CD4-positive, CD25-positive, alpha-beta regulatory T cell (primary cell): ENCODE measurements at places on chromosomes 6 and 20. TPM values are rescaled to one million over a fixed set of nuclear protein-coding genes. Genes with fewer than 3 reads are reported as not detected.
A peak's percentile ranks its signal among the peaks of the same experiment; 100 is the strongest.

COQ3 gene
- total RNA-seq = 1.4 TPM

OR2B6 gene
- not detected for total RNA-seq

SYNE1 gene
- 166 TPM for total RNA-seq

LAMP5 gene
- total RNA-seq = not detected

TRIM15 gene
- total RNA-seq = not detected

OPN5 gene
- not detected for total RNA-seq

NAPB gene
- total RNA-seq = 10.6 TPM

GJA10 gene
- not detected for total RNA-seq

HS3ST5 gene
- not detected for total RNA-seq

DNA sequence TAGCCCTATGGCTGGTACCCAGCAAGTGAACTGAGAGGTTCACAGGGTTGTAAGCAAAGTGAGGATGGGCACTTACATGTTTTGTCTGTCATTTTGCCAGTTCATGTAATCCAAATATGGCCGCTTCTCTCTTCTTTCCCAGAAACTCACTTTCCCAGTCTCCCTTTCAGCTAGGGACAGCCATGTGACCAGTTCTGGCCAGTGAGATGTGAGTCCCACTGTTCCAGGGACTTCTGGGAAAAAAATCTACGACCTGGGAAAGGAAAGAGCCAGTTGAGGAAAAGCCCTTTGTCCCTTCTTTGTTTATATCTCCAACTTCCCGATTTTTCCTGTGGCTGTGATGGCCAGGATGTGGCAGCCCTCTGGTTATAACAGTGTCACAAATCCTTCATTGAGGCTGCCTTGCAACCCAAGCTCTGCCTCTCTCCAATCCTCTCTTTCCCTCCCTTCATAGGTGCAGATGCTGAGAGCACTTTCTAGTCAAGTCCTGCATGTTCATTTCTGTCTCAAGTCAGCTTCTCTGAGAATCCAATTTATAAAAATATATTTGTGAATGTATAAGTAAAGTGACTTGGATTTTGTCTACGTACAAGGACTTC, 148.6 kb upstream of the ZFP64 start:
- no peak overlapping the region for H3K4me3 ChIP-seq
- H3K27ac ChIP-seq = no peak overlapping the region
- no peak for DNase-seq
- no peaks in the 10 kb centered on the region for H3K4me1 ChIP-seq

DNA sequence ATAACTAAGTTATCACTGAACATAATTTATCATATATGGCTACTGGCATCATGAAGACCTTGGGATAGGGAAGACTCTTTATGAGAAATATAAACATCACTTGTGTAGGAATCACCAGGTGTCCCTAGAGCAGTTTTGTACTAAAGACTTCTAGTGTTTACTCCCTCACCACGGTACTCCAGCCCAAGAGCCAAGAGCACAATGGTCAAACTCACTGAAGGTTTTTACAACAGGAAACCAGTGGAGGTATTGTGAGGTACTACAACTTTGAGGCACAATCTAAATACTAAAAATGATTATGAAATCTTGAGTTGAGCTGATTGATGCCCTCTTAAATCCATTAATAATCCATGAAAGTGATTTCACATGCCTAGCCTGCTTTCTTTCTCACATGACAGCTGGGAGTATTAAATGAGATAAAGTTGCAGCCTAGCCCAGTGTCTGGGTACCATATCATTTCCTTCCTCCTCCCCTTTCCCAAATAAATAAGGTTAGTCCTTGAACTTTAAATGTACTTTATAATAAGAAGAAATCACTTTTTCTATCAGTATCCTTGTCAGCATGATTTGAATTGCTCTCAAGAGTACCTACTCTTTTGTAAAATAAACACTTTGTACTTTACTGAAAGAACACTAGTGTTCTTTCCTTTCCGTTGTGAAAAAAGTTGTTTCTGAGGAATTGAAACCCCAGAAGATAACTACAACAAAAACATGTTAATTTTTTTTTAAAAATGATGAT, 26.5 kb downstream of the GLO1 start:
- no peak for DNase-seq
- H3K27ac ChIP-seq = no peak overlapping the region
- H3K36me3 ChIP-seq = peaks cover 26% of the 10 kb centered on the region
- no peaks in the 10 kb centered on the region for H3K27me3 ChIP-seq
- no peaks in the 10 kb centered on the region for H3K4me1 ChIP-seq
- no peak overlapping the region for H3K4me3 ChIP-seq

DNA sequence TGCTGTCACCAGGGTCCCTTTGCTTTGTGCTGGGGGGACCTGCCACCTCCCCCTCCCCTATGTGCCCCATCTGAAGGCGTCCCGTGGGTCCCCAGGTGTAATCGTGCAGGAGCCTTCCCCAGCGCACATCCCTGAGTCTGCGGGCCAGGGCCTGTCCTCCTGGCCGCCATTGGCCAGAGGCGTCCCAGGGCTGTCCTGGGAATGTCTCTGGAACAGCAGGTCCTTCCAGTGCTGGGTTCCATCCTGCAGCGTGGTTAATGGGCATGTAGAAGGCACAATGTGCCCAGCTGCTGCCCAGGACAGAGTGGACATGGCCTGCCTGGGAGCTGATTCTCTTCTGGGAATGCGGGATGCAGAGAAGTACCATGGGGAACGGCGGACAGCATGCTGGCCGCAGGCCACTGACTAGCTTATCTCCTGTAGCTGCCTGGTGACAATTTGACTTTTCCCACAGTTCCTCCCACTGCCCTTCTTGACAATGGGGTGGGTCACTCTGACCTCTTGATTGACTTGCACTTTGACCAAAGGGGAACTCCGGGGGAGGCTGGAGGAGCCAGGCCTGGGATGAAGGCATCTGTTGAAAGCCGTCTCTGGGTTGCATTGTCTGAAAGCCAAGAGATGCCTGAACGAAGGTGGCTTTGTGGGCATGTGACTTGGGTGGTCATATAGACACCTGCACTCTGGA, 64.0 kb downstream of the CTCFL start:
- H3K27me3 ChIP-seq = no peaks in the 10 kb centered on the region
- no peak overlapping the region for H3K27ac ChIP-seq
- DNase-seq = no peak
- no peak overlapping the region for H3K4me3 ChIP-seq

- no peak overlapping the region for H3K4me3 ChIP-seq
- no peaks in the 10 kb centered on the region for H3K36me3 ChIP-seq
- DNase-seq = no peak
- H3K27me3 ChIP-seq = no peaks in the 10 kb centered on the region
- H3K4me1 ChIP-seq = no peaks in the 10 kb centered on the region
These were observed 19.4 kb upstream of the TULP1 start for GRCh38 chr6:35532126-35532525.

GRCh38 chr20:6663104-6663503, 104.4 kb upstream of the BMP2 start:
- DNase-seq = no peak
- no peaks in the 10 kb centered on the region for H3K27me3 ChIP-seq
- no peak overlapping the region for H3K4me3 ChIP-seq

DNA sequence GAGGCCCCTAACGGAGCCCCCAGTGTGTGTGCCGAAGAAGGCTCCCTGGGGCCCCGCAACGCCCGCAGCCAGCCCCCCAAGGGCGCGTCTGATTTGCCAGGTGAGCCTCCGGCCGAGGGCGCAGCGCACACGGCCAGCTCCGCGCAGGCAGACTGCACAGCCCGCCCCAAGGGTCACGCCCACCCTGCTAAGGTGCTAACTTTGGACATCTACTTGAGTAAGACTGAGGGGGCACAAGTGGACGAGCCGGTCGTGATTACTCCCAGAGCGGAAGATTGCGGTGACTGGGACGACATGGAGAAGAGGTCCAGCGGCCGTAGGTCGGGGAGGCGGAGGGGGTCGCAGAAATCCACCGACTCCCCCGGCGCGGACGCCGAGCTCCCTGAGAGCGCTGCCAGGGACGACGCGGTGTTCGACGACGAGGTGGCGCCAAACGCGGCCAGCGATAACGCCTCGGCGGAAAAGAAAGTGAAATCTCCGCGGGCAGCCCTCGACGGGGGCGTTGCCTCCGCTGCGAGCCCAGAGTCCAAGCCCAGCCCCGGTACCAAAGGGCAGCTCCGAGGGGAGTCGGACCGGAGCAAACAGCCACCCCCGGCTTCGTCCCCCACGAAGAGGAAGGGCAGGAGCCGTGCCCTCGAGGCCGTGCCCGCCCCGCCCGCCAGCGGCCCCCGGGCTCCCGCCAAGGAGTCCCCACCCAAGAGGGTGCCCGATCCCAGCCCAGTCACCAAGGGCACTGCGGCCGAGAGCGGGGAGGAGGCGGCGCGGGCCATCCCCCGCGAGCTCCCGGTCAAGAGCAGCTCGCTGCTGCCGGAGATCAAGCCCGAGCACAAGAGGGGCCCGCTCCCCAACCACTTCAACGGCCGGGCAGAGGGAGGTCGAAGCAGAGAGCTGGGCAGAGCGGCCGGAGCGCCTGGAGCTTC, 117.0 kb downstream of the RTN4IP1 start:
- peak overlapping the region; percentile 97 for H3K27ac ChIP-seq
- H3K27me3 ChIP-seq = no peaks in the 10 kb centered on the region
- H3K4me3 ChIP-seq = peak overlapping the region; percentile 93
- peak; percentile 74 for DNase-seq

DNA sequence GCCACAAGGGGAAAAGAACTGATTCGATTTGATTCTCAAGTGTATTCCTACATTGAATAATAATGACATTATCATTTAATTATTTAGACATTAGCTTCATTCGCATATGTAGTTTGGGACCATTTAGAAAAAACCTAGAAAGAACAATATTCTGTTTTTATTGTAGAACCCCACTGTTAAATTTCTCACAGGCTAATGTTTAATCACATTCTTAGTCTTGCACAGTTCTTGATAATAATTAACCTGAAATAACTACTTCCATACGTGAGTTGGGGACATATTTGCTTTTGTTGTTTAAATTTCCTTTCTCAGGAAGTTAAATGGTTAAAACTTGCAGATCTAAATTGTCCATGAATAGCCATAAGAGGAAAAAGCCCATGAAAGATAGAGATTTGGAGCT, 275.2 kb downstream of the TFAP2B start:
- no peaks in the 10 kb centered on the region for H3K36me3 ChIP-seq
- no peak overlapping the region for H3K27ac ChIP-seq
- DNase-seq = no peak
- H3K4me1 ChIP-seq = no peaks in the 10 kb centered on the region
- H3K4me3 ChIP-seq = no peak overlapping the region
- no peaks in the 10 kb centered on the region for H3K27me3 ChIP-seq

DNA sequence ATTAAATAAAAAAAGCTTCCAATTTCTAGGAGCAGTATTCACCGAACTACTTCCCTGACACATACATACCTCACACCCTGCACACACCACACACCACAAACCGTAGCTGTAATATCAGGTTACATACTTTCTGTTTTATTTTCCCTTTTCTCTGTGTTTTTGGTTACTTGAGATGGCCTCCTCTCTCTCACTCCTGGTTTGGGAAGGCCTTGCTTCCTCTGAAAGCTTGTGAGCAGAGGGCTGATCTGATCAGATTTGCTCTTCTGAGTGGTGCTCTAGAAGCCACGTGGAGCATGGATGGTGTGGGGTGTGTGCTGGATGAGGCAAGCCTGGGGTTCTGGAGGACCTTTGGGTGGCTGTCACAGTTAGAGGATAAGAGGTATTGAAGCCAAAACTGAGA, 20.9 kb downstream of the UTRN start:
- no peak for DNase-seq
- H3K36me3 ChIP-seq = no peaks in the 10 kb centered on the region
- peak overlapping the region; percentile 38 for H3K4me3 ChIP-seq

GRCh38 chr6:36930483-36930882, 24.1 kb upstream of the PI16 start:
- H3K4me1 ChIP-seq = no peaks in the 10 kb centered on the region
- no peak overlapping the region for H3K27ac ChIP-seq
- H3K36me3 ChIP-seq = no peaks in the 10 kb centered on the region

DNA sequence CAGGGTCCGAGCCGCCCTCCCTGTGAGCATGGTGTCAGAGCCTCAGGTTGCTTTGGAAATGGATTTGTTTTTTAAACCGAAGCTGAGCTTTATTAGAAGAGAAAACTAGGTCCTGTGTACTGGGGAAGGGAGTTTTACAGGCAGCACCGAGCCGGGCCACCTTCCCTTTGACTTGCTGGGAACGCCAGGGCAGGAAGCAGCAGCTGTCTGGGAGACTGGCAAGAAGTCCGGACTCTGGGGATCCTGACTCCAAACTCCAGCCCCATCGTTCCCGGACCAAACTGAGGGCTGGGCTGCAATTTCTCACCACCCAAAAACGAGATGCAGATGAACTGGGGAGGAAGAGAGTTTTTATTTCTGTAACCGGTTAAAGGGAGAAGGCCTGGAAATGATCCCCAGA, 214.9 kb upstream of the KCNG1 start:
- no peak for DNase-seq
- no peak overlapping the region for H3K27ac ChIP-seq
- H3K27me3 ChIP-seq = no peaks in the 10 kb centered on the region
- H3K36me3 ChIP-seq = no peaks in the 10 kb centered on the region
- H3K4me1 ChIP-seq = no peaks in the 10 kb centered on the region

- no peak for DNase-seq
- no peaks in the 10 kb centered on the region for H3K36me3 ChIP-seq
- H3K27ac ChIP-seq = no peak overlapping the region
- no peaks in the 10 kb centered on the region for H3K27me3 ChIP-seq
These were observed 3.3 kb downstream of the SNAI1 start for GRCh38 chr20:49986049-49986448.

DNA sequence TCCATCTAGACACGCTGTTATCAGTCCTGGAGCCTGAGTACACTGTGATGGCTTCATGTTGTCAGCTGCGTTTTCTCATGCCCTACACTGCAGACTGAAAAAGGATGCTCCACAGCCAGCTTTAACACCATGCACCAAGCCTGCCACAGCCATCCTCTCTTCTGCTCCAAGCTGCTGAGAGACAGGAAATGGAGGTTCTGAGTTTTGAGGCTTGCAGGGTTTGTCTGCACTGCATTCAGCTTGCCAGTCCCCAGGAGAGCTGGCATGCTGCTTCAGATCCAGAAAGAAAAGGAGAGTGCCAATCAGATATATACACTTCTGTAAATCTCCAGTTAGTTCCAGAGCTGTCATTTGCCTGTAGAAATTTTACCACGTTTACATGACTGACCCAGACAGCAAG, 550.7 kb upstream of the FLRT3 start:
- no peak for DNase-seq
- H3K27ac ChIP-seq = no peak overlapping the region
- no peaks in the 10 kb centered on the region for H3K4me1 ChIP-seq
- no peaks in the 10 kb centered on the region for H3K27me3 ChIP-seq
- no peaks in the 10 kb centered on the region for H3K36me3 ChIP-seq
- no peak overlapping the region for H3K4me3 ChIP-seq

DNA sequence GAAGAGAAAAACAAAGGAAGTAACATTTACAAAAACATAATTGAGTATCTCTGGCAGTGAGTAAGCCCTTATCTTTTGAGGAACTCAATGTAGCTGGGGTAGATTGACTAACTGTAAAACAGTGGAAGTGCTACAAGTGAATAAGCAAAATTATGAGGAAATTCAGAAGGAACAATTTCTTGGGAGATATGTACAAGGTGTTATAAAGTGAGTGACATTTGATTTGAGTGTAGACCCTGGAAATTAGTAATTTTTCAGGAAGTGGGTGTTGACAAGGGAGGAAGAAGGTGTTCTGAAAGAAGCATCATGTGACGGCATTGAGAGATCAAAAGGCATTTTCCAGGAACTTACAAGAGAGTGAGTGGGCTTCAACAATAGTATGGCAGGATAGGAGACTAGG, 22.2 kb downstream of the XRN2 start:
- H3K27me3 ChIP-seq = no peaks in the 10 kb centered on the region
- H3K27ac ChIP-seq = no peak overlapping the region
- H3K36me3 ChIP-seq = peaks cover 26% of the 10 kb centered on the region
- peaks cover 34% of the 10 kb centered on the region for H3K4me1 ChIP-seq

GRCh38 chr6:93794166-93794565, 374.8 kb upstream of the EPHA7 start:
- no peak overlapping the region for H3K27ac ChIP-seq
- no peaks in the 10 kb centered on the region for H3K36me3 ChIP-seq
- H3K4me3 ChIP-seq = no peak overlapping the region
- no peaks in the 10 kb centered on the region for H3K27me3 ChIP-seq
- H3K4me1 ChIP-seq = no peaks in the 10 kb centered on the region
- DNase-seq = no peak
